ENCODE measurements at places on chromosomes 7 and 10. TPM values are rescaled to one million over a fixed set of nuclear protein-coding genes. Genes with fewer than 3 reads are reported as not detected.

The MYL7 gene
- total RNA-seq = not detected

The PLXDC2 gene
- 0.03 TPM for total RNA-seq

The PTPN20 gene
- total RNA-seq = 3.9 TPM

The SFTPA2 gene
- not detected for total RNA-seq

The KIAA1549 gene
- 6.0 TPM for total RNA-seq

The ASB10 gene
- not detected for total RNA-seq

The TUBB8 gene
- 0.05 TPM for total RNA-seq

The PGAM2 gene
- not detected for total RNA-seq

The THSD7A gene
- 1.4 TPM for total RNA-seq

The OR6V1 gene
- not detected for total RNA-seq

The SPDYE1 gene
- not detected for total RNA-seq

The PDZD7 gene
- total RNA-seq = 1.1 TPM

The NKX1-2 gene
- 0.05 TPM for total RNA-seq

The SRRM3 gene
- total RNA-seq = 13.5 TPM

The SH2D4B gene
- 0.06 TPM for total RNA-seq

The PPP1R9A gene
- 3.6 TPM for total RNA-seq

The PPP1R3C gene
- total RNA-seq = 21.7 TPM

The ARMH3 gene
- total RNA-seq = 12.1 TPM

The DTX2 gene
- 27.7 TPM for total RNA-seq

The NAT16 gene
- total RNA-seq = 0.19 TPM

The PTCD1 gene
- total RNA-seq = 6.1 TPM

The PTN gene
- not detected for total RNA-seq

The ZNF467 gene
- 1.1 TPM for total RNA-seq

The AGMO gene
- 0.77 TPM for total RNA-seq

The LARP4B gene
- total RNA-seq = 35.4 TPM

The SGCE gene
- total RNA-seq = 49.1 TPM

The CPEB3 gene
- total RNA-seq = 0.46 TPM

The ITGA8 gene
- total RNA-seq = not detected

The FEZF1 gene
- total RNA-seq = not detected

The FBXO24 gene
- total RNA-seq = 0.35 TPM

The PAX4 gene
- total RNA-seq = not detected

The TAS2R5 gene
- total RNA-seq = 0.34 TPM

The CHRM2 gene
- total RNA-seq = not detected

The EGR2 gene
- total RNA-seq = 0.29 TPM

The PRKAR2B gene
- total RNA-seq = 2.3 TPM

The KAZALD1 gene
- total RNA-seq = 3.0 TPM

The TLX1 gene
- not detected for total RNA-seq

The FAM180A gene
- 0.05 TPM for total RNA-seq

The SPDYE2 gene
- not detected for total RNA-seq

The HOXA6 gene
- total RNA-seq = 1.7 TPM

The INMT gene
- 0.03 TPM for total RNA-seq

The GSTO2 gene
- total RNA-seq = 1.5 TPM

The SSMEM1 gene
- total RNA-seq = not detected

The MACROH2A2 gene
- total RNA-seq = 23.6 TPM

The ICA1 gene
- total RNA-seq = 1.1 TPM

The STEAP1 gene
- total RNA-seq = 16.9 TPM

The APBB1IP gene
- 5.2 TPM for total RNA-seq

The NKX2-3 gene
- 0.05 TPM for total RNA-seq

The MYO1G gene
- 0.27 TPM for total RNA-seq

Measured in A549 treated with AZD2906 at 1 μM for 4 hours (cell line).